ENCODE measurements at places on chromosomes 2 and 18.

GRCh38 chr2:146228466-146229058, 1616.3 kb upstream of the ACVR2A start:
- DNase-seq, result no peak

DNA sequence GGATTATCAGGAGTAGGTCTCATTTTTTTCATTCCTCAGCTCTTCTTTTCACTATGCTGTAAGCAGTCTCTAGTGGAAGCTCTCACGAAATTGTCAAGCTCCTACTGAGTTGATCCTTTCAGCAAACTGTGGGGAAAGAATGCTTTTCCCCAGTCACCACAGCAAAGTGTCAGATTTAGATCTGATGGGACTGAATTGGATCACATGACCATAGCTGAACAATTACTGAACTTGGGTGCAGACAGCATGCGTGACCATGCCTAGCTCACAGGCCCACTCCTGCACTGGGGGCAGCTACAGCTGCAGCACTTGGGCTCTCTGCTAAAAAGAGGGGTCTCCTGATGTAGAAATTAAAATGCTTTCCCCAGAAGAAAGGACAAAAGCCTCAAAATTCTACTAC, 3.1 kb downstream of the ARHGAP15 start:
- no peak for DNase-seq

DNA sequence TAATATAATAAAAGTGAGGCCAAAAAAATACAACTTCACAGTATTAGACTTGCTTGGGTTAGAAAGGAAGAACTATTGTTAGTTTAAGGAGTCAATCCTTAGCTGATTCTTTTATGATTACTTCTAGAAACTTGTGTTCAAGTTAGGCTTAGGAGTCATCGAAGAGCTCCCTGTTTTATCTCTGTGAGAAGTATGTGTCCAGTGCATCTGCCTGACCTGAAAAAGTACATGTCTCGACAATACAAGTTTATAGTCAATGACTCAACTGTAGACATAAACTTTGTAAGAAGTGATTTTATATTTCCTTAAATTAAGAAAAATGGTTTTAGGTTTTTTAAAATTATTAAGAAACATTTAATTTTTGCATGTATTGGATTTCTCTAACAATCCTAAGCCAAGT, 571.2 kb downstream of the ZEB2 start:
- no peak for DNase-seq

DNA sequence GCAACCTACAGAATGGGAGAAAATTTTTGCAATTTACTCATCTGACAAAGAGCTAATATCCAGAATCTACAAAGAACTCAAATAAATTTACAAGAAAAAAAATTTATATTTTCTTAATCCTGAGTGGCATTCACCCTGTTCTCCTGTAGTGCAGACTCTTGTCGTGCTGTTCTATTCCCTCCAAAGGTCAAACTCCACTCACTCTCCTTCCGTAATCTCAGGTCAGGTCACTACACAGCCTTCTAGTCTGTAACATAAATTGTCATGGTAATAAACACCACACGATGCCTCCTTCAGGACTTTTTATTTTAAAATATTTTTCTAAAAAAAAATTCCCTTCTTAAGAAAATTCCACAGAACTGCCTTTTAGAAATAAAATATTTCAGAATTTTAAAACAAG, 417.9 kb upstream of the GCFC2 start:
- no peak for DNase-seq

GRCh38 chr2:191020742-191021381, 6.9 kb upstream of the STAT1 start:
- no peak for DNase-seq

- no peak for DNase-seq
These were observed 28.5 kb upstream of the LAMA1 start for GRCh38 chr18:7146067-7146466.

- DNase-seq, result no peak
These were observed 179.1 kb downstream of the ZFP36L2 start for GRCh38 chr2:43047187-43047780.

DNA sequence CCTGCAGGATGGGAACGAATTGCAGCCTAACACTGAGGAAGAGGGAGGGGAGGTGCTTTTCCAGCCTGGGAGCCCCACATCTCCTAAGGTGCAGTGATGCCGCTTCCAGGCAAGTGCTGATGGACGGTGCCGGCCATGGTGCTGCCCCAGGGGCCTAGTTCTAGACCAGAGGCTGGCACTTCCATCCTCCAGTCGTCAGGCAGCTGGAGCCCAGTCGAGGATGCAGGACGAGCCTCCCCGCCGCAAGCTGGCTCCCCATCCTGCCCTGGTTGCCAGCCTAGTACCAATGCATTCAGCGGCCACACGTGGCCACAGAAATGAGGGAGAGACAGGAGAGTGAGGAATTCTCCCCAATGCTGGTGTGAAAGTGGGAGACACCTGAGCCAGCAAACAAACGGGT, 413.5 kb downstream of the ZNF516 start:
- no peak for DNase-seq

DNA sequence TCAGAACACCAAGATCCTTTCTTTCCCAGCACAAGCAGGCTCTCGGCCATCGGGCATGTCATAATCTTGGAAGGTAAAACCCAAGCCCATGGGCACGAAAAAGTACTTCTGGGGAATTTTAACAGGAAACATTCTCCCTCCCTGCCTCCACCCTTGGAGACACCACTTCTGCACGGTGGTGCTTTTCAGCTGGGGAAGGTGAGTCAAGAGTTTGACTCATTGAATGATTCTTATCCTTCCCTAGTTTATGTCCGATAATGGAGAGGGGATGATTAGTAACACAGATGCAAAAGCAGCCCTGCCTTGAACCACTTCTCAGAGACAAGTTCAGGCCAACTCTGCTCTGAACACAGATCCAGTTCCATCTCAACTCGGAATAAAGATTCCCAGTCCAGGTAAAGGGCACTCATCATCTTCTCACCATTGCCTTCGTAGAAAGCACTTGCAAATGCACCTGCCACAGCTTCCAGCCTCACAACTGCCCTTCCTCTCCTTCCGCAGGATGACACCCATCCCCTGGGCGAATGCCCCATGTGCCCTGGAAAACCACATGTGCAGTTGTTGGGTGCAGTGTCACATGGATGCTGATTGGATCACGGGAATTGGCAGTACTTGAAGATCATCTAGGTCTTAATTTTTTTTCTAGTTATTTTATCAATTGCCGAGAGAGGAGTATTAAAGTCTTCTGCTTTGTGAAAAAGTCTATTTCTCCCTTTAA, 136.2 kb downstream of the PXDN start:
- no peak for DNase-seq

- DNase-seq, result no peak
These were observed 94.8 kb downstream of the NDUFA10 start for GRCh38 chr2:239930378-239930777.

DNA sequence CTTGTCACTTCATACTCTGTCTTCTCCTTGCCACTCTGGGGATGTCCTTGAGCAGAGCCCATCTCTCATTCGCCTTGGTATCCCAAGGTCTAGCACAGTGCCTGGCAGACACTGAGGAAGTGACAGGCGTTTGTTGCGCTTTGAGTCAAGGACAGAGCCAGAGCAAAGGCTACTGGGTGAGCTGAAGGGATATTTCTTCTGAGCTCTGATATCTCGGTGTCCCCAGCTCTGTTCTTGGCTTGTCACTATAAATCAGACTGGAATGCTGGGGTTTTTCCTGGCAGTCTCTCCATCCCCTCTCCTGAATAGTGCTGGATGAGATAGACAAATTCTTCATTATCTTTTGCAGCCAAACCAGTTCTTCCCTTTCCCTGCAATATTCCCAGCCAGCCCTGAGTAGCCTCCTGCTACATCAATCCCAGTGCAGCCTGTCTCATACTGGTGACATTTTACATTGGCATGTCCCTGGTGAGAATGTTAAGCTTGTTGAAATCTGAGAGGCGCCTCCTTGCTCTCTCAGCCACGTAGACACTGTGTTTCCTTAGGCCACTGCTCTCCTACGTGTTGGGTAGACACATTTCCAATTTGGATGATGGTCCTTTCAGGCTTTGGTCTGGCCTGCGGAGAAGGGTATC, 61.7 kb downstream of the CTIF start:
- DNase-seq, result no peak

DNA sequence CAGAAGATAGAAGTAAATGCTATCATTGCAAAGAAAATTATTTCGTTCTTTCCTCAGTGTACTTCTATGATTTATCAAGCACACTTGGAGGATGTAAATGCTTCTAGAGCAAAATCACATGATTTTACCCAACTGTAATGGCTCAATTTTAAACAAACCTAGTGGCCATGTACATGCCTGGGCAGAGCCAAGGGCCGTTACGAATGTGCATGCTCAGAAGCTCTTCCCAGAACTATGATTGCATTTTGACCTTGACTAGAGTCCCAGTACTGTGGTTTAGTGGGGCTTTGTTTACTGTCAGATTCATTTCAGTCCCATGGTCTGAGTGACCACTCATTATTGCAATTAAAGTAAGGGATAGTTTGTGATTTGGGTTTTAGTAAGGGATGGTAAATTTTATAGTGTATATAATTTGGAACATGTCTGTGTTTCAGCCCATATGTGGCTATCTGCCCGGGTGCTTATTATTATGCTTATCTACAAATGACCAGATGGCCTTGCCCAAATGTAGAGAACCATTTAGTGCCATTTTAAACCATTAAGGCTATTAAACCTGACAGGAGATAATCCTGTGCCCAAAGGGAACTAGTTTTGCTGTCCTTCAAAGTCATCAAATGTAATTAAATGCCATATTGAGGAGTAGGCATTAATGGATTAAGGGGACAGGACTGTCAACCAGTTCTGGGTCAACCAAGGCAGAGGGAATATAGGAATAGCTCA, 239.1 kb downstream of the ICOS start:
- DNase-seq, result no peak

DNA sequence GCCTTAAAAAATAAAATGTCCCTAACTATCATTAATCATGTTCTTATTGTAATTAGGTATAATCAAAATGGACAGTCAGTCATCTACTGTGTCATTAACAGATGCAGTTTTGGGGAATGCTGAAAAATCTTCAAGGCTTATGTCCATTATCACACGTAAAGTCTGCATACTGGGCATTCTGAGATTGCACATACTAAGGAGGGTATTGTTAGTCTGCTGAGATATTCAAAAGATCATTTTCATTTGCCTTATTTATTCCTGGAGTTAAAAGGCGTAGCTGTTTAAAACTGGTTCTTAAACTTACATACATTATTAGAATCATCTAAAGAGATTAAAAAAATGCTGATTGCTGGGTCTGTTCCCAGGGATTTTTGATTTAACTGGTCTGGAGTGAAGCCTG, 27.4 kb downstream of the KCNE4 start:
- DNase-seq, result no peak

DNA sequence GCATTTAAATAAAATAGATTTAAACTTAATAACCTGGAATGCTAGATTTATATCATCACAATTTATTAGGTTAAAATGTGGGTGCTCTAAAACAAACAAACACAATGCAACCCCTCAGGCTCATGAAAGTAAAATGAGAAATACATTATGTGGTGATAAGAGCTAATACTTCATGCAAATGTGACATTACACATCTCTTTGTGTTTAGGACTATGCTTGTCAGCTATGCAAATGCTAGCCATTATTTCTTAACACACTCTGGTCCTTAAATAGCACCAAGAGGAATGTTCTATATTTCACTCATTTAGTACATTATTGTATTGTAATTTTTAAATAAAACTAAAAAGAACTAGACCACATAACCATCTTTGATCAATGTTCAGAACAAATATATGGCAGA, 627.6 kb downstream of the DPP10 start:
- no peak for DNase-seq

DNA sequence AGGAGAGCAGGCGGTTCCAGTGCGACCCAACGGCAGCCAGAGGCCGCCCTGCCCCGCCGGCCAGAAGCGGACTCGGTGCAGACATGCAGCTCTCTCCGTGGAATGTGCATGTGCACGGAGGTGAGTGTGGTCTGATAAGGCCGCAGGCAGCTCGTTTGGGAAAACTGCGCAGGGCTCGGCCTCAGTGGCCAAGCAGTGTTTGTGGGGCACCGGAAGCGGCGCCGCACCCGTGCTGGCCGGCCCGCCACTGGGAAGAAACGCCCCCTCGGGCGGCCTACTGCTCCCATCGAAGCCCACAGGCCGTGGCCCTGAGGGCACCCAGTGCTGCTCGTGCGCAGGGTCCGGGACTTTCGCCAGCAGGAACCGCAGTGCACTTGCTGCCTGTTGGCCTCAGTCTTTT, 25.2 kb downstream of the PRELID3A start:
- no peak for DNase-seq

DNA sequence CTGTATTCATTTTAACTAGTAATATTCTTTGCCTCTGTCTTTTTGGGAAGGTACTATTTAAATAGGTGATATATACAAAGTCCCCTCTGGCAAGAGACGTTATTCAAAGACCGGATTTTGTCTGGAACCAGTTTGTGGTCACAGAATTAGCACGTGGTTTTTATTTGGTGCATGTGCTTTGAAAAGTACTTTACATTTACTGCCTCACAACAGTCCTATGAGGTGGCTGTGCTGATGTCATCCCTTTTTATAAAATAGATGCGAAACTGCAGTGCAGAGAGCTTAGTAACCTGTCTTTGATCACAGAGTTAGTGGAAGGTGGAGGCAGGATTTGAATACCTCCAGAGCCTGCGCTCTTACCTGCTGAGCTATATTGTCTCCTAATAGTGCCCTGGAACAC, 4.0 kb downstream of the LPIN1 start:
- DNase-seq, result no peak

- no peak for DNase-seq
These were observed 5.9 kb upstream of the RALB start for GRCh38 chr2:120246546-120247300.

DNA sequence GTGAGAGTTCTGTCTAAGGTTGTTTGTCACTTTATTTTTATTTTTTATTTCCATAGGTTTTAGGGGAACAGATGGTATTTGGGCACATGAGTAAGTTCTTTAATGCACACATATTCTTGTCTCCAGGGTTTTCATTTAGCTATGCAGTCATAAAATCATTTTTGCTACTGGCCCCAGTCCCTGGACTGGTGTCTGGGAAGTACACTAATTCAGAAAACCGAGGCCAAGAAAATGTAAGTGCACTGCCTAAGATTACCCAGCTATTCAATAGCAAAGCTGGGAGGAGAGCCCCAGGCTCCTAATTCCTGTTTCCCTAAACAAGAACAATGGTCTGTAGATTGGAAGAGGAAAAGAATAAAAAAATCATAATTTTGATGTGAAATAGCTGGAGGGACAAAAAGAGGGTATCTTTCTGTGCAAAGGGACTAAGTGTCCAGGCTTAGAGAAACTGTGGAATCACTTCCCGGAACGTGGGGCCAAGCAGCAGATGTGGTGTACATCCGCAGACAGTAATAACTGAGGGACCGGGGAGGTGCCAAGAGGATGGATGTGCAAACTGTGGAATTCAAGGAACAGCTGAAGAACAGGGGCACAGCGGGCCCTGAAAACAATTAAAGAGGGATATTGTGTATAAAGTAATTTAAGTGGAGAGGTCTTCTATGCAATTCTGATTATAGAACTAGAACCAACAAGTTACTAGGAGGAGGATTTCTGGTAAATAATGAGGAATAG, 236.3 kb downstream of the ACKR3 start:
- DNase-seq, result no peak

GRCh38 chr2:46094689-46095088, 202.5 kb upstream of the EPAS1 start:
- no peak for DNase-seq

All from nucleus accumbens (tissue), 56 donors.